Stimulated activated CD4-positive, alpha-beta T cell treated with anti-CD3 and anti-CD28 coated beads, Interleukin-2, amount 100 ng/mL, for 48 hours (primary cell): ENCODE measurements at places on chromosomes 13 and 19.

- no peak for DNase-seq
These were observed 5.1 kb upstream of the FLT3LG start for GRCh38 chr19:49468746-49469447.

GRCh38 chr13:50244355-50244712, 229.1 kb downstream of the KCNRG start:
- no peak for DNase-seq

DNA sequence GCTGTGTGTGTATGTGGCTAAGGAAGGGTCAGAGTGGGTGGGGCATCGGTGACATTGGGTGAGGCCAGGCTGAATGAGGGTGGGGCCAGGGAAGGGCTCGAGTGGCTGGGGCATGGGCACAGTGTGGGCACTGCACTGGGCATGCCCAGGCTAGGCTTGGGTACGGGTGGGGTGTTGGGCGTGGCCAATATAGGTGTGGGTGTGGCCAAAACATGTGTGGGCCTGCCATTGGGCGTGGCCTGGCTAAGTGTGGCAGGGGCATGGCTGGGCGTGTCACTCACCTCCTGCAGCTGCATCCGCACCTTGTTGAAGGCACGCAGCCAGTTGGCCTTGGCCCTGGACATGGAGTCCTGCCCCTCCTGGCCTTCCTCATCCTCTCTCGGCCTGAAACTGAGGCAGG, 33.2 kb downstream of the UNC13A start:
- no peak for DNase-seq

DNA sequence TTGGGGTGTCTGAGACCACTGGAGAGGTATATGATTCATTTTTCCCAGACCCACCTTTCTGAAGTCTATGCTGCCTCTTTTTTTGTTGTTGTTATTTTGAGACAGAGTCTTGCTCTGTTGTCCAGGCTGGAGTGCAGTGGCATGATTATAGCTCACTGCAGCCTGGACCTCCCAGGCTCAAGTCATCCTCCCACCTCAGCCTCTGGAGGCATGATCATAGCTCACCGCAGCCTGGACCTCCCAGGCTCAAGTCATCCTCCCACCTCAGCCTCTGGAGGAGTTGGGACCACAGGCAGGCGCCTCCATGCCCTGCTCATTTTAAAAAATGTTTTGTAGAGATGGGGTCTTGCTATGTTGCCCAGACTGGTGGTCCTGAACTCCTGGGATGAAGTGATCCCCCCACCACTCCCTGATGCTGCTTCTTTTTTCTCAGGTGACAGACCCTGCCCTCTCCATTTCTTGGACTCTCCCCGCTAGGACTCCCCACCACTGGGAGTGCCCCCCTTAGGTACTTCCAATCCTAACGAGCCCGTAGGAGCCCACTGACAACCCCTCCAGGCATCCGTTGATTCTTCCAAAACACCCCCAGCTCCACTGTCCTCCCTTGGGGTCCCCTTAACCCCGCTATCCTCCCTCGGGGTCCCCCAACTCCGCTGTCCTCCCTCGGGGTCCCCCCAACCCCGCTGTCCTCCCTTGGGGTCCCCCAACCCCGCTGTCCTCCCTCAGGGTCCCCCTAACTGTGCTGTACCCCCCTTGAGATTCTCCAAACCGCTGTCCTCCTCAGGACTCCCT, 45.4 kb downstream of the ARHGEF18 start:
- DNase-seq = no peak

GRCh38 chr13:66657165-66657881, 572.8 kb downstream of the PCDH9 start:
- no peak for DNase-seq

DNA sequence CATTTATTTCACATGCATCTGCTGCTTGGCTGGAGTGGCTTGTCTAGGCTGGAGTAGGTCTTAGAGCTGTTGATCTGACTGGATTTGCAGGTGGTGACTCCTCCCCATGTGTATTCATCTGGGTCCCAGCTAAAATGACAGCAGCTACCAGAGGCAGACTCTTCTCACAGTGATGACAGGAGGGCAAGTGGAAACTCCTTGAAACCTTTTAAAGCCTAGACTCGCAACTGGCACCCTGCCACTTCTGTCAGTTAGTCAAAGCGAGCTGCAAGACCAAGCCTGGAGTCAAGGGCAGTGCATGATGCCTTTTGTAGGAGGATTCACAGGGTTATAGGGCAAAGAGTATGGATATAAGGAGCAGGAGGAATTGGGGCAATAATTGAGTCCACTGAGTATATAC, 65.2 kb downstream of the TEX26 start:
- no peak for DNase-seq

GRCh38 chr19:40413291-40413845, at the start of gene PRX:
TSS of gene PRX (minus strand) at chr19:40413378. CDS start at chr19:40407932, 5,446 bp downstream.
- no peak for DNase-seq

GRCh38 chr19:48403606-48404005, 10.1 kb downstream of the GRIN2D start:
- DNase-seq = no peak

- no peak for DNase-seq
These were observed 53.8 kb downstream of the CELF5 start for GRCh38 chr19:3278294-3278693.

GRCh38 chr13:113322043-113322461, 25.0 kb downstream of the LAMP1 start:
- DNase-seq = no peak

DNA sequence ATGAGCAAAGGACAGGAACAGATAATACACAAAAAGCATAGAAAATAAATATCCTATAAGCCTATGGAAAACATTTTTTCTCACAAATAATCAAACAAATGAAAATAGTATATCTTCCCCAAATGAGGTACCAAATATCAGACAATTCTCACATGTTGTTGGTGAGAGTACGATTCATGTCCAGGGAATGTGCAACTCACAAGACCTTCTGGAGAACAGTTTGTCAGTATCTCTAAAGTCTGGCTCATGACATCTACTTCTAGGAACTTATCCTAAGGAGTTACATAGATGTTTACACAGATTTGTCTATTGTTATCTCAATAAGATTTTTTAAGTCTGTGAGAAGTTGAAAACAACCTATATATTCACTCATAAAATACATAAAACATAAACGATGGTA, 80.3 kb upstream of the ARHGEF7 start:
- no peak for DNase-seq

- DNase-seq = no peak
These were observed 7.9 kb downstream of the RBM26 start for GRCh38 chr13:79398127-79398526.

DNA sequence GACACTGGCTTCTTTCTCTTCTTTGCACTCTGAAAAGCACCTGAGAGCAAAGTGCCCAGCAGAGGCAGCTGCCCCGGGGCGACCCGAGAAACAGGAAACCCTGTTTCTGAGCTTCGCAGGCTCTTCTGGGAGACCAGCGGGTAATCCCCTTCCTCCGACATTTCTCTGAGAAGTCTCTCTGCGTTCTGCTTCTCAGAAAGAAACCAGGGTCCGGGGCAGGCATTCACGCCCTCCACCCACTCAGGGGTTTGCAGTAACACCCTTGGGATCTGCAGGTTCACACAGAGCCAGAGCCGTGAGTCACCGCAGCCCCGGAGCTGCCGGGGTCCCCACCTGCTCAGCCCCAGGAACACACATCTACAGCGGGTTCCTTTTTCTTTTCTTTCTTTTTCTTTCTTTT, 86.0 kb downstream of the GADD45B start:
- peak; percentile 55 for DNase-seq

DNA sequence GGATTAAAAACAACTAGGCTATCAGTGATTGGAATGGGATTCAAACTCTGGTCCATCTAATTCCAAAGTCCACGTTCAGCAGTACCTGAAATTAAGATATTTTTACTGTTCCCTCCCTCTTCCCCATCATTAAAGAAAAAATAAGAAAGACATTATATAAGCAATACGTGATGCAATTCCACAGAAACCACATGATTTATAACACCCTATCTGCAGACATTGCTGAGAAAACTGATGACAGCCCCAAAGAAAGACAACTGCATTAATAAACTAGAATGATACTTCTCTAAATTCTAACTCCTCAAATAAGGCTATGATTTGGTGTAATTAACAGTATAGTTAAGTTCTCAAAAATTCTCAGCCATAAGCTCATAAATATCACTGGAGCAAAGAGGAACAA, 19.1 kb downstream of the LNX2 start:
- no peak for DNase-seq

- no peak for DNase-seq
These were observed 754 bp upstream of the SIX5 start for GRCh38 chr19:45769821-45770191.

DNA sequence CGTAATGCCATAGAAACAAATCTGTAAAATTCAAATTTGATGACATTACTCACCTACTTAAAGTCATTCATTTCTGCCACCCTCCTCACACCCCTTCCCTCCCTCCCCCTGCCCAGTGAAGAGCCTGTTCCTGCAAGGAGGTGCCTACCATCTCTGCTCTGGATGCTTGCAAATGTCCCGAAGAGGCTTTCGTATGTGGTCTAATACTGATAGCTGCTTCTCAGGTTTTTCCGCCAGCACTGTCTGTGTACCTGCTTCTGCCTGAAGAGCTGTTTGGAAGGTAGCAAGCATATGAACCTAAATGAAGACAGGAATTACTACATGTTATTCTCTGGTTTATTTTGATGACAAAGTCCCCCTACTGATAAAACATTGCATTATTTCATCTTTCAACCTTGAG, 57.1 kb downstream of the GPALPP1 start:
- DNase-seq = no peak

DNA sequence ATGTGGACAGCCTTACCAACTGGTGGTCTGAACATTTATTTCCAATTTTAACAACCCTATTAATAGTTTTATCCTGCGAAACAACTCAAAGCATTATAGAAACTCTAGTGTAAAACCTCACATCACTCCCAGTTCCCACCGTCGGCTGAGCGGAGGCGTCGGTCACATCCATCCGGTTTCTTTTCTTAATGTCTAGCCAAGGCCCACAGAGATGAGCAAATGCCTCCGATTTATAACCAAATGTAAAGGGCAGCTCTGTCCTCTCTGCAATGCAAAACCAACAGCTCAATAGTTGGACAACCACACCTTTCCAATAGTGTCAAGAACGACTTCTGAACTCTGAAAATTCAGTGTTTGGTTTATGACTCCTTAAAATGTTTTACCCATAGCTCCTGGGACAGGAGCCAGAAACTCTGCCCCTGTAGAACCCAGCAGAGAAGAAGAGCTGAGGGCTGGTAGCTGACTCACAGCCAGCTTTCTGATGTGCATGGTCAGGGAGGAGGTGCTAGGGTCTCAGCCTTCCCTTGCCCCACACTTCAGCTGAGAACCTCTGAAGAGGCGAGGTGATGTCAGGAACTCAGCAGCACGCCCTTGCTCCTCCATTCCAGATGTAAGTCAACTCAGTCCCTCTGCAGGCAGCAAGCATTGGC, 90.2 kb upstream of the UQCRFS1 start:
- no peak for DNase-seq

GRCh38 chr19:39175564-39175963, 21.2 kb upstream of the NCCRP1 start:
- no peak for DNase-seq

DNA sequence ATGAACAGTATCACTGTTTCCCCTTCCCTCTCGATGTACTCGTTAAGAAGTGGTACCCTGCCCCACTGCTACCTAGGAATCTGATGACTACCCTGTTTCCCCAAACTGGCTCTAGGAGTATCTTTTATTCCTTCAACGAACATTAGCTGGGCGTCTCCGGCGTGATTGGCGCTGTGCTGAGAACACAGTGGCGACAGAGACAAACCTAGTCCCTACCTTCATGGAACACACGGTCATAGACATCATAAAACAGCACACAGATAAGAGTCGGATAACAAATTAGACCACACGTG, 730 bp downstream of the SYMPK start:
- DNase-seq = no peak

- DNase-seq = no peak
These were observed 11.3 kb downstream of the DPY19L3 start for GRCh38 chr19:32416749-32417456.

DNA sequence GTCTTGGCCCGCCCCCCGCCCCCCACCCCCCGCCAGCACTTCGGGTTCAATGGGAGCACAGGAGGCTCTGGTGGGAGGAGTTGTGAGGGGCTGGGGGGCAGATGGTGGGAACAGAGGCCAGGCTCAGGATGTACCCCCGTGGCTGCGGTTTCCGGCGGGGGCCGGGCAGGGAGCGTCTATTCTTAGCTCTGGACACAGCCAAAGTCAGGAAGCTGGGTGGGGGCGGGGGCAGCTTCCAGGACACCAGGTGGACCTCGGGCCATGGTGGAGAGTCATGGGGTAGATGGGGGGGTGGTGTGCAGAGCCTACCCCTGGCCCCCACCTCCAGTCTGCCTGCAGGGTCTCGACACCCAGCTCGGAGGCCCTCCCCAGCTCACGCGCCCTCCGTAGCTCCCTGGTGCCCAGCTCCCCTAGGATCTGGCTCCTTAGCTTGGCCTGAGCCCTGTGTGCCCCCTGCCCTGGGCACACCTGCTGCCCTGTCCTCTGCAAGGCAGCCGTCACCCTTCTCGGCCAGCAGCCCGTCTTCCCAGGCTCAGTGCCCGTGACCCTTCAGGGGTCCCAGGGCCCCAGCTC, 2.2 kb upstream of the TBXA2R start:
- DNase-seq = no peak

DNA sequence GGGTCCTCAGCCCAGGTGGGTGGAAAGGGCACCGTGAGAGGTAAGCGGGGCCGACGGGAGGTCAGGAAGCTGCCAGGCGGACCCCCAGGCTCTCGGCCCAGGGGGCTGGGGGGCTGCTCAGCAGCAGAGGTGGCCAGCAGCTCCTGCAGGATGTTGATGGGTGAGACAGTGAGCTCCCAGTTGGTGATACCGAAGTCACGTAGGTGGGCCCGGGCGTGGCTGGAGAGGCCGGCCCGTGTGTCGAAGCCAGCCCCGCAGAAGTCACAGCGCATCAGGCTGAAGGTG, 13.0 kb downstream of the WIZ start:
- no peak for DNase-seq

DNA sequence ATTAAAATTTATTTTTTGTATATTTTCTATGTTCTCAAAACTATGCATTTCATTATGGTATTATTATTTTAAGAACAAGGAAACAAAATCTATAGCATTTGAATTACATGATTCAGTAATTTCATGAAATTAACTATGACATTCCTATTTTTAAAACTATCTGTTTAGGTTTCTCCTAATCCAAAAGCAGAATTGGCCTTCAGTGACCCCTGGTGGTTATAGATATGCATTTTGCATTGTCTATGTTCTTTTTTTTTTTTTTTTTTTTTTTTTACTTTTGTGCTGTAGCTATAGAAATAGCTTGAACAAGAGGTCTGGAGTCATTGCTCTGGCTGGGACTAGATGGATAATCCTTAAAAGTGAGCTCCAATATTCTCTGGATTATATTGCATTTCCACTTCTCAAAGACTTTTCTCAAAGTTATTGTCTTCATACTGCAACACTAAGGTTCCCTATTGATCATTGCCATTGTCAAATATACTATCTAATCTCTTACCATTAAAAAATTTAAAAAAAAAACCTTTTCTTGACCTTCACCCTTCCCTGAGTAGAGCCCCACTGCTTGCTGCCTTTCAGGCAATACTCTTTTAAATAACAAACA, 15.9 kb upstream of the DNAJC3 start:
- no peak for DNase-seq

DNA sequence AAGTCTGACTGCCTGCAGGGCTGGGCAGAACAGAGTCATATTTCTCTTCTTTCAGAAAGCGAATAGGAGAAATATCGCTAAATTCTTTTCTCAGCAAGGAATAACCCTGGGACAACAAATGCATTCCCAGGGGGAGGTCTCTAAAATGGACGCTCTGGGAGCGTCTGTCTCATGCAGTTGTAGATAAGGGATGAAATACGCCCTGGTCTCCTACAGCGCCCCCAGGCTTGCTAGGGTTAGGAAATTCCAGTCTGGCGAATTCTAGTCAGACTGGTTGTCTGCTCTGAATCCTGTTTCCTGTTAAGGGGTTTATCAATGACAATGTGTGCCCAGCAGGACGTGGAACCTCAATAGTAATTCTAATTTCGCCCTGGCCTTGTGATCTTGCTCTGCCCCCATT, 1214.1 kb downstream of the DIAPH3 start:
- DNase-seq = no peak
